ENCODE measurements at places on chromosomes 7 and 10.

- no peak for DNase-seq
Observed at GRCh38 chr7:135678612-135679575, 16.6 kb downstream of the STMP1 start.

DNA sequence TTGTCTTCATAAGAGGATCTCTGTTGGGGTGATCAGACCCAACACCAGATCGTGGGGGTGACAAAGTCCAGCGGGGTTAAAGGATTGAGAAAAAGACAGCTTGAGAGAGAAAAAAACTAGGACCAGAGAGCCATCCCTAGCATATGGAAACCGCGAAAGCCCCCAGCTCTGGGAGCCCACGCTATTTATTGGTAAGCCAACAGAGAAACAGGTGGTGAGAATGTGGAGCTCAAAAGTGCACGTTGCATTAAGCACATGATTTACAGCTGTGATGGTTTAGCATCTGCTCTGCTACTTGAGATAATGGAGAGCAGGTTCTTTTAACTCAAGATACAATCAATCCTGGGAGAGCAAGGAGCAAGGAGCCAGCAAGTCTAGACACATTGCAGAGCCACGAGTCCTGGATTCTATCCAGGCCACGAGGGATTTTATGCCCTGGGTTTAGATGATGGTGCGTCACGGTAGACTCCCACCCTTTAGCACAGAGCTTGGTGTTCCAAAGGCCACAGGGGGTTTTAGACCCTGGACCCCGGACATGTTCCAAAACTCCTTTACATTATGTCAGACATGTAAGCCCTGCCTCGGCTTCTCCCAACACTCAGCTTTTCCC lies 755.2 kb upstream of the SORCS1 start:
- DNase-seq, result no peak

- no peak for DNase-seq
Observed at GRCh38 chr7:102814025-102814471, 65.2 kb downstream of the FAM185A start.

GRCh38 chr10:92967641-92968040 lies 93.0 kb upstream of the CYP26C1 start:
- DNase-seq, result no peak

DNA sequence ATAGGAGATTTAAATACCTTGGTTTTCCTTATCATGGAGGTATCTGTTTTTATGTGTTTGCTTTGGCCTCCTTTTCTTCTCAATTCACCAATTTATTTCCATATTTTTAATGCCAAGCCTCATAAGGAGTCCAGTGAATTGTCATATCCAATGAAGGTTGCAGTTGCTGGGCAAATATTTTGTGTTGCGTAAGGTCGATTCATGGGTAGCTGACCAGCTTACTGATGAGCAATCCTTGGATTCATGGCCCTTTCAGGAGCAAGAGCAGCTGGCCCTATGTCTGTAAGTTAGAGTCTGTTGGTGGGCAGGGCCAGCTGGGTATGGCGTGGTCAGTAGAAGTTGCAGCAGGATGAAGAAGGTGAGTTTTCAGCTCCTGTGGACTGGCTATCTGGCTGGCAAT lies 182.9 kb downstream of the PFKFB3 start:
- no peak for DNase-seq

DNA sequence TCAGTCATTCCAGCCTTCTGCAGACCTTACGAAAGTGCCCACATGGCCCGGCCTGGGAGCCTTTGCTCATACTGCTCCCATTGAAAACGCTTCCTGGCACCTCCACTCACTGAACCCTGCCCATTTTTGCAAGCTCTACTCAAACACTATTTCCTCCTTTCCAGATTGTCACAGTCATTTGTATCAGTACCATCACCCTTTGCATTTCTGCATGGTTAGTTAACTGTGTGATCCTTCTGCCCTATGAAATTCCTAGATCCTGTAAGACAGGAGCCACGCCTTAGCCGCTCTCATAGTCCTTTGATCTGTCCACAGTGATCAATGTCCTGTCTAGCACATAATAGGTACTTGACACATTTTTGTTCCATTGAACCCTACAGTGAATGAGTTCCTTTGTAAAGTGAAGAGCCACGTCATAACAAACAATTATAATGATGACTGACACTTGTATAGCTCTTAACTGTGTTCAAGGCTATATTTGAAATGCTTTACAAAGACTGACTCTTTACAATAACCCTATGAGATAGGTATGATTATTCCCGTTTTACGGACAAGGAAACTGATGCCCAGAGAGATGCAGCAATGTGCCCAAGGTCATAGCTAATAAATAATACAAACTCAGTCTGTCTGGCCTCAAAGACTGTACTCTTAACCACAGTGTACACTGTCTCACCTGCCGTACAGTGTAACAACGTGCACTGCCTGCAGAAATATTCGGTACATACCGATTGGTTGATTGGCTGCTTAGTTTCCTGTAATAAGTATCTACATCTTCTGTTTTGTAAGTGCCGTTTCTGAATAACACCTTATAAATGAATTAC lies 16.6 kb upstream of the ITIH2 start:
- no peak for DNase-seq

- no peak for DNase-seq
Observed at GRCh38 chr10:59854571-59854970, 51.8 kb downstream of the CCDC6 start.

DNA sequence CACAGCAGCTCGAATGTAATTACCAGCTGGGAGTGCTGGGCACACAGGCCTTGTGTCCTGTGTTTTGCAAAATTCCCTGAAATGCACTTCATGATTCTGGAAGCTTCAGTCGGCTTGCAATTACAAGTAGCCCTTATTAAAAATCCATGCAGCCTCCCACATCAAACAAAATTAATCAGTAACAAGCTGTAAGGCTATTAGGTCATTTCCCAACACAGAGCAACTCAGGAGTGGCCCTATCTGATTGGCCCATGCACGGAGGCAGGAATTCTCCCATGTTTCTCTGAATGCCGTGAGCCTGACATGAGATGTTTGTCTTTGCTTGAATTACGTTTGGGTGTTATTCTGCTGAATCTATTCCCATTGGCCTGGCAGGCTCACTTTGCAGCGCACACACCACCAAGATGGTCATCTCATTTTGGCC lies 36.9 kb downstream of the FOXL3 start:
- DNase-seq, result no peak

DNA sequence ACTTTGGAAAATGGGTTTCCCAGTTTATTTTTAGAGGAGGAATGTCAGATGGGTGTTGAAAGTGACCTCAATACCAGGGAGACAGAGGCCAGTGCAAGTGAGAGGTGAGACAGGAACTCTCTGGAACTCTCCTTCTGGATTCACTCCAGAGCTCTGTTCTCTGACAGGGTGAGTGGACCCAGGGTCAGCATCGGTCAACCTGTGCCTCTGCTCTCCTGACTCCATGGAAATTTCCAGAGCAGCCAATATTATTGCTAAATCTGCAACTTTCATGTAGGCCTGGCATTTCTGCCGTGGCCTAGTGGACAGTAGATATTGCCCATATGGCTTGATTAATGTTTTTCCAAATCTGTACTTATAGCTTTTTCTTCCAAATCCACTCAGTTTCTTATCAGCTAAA lies 20.2 kb downstream of the AKR1C4 start:
- DNase-seq, result no peak

- no peak for DNase-seq
Observed at GRCh38 chr10:124611738-124612137, 132.4 kb downstream of the FAM53B start.

DNA sequence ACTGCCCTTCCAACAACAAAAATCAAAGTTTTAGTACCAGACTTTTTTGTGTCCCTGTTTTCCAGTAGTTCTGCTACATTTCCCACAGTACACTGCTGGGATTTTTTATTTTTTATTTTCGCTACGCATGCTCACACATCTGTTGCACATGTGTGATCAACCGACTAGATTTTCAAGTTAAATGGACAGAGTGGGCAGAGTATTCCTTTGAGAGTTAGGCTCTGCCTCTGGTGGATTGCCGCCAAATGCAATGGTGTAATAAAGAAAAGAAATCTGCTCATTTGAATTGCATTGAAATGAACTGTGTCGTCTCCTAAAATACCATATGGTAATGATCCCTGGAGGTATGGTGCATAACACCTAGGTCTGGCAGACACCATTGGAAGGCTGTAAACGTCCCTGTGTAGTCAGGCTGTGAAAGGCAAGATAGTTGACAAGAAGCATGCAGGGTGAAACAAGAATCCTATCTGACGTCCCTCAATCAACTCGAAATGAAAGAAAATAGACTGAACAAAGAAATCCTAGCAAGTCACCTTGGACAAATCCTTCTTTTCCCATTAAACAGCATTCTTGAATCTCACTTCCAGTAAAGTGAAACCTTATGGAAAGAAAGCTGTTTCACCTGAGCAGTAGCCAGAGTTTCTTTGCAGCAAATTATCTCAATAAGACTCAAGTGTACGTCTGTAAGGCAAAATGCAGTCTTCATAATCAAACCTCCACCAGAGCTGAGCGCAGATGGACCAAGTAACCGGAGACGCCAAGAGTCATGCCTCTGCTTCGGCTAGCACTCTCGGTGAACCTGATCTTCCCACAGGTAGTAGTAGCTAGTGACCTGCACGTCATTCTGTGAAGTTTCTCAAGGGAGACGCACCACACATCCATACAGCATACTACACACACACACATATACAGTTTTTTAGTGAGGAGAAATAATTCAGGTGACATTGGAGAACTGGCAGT lies 357.3 kb downstream of the CRPPA start:
- DNase-seq, result no peak

GRCh38 chr7:48643431-48644013 lies 280.8 kb upstream of the CDC14C start:
- DNase-seq, result no peak

DNA sequence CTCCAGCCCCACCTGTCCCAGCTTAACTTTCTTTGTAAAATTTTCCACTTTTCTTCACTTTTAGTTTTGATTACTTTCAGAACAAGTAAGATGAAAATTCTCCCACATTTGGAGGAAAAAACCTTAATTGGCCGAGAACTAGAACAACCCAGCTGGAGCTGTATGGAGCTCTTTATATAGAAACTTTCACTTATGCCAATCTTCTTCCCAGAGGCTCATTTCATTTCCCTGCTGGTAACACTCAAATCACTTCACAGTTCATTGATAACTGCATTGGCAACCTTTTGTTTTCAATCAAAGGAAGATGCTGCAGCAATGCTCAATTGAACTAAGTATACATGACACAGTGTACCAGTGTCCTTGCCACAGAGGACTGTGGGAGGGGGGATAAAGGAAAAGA lies 176.2 kb upstream of the NOBOX start:
- DNase-seq, result no peak

DNA sequence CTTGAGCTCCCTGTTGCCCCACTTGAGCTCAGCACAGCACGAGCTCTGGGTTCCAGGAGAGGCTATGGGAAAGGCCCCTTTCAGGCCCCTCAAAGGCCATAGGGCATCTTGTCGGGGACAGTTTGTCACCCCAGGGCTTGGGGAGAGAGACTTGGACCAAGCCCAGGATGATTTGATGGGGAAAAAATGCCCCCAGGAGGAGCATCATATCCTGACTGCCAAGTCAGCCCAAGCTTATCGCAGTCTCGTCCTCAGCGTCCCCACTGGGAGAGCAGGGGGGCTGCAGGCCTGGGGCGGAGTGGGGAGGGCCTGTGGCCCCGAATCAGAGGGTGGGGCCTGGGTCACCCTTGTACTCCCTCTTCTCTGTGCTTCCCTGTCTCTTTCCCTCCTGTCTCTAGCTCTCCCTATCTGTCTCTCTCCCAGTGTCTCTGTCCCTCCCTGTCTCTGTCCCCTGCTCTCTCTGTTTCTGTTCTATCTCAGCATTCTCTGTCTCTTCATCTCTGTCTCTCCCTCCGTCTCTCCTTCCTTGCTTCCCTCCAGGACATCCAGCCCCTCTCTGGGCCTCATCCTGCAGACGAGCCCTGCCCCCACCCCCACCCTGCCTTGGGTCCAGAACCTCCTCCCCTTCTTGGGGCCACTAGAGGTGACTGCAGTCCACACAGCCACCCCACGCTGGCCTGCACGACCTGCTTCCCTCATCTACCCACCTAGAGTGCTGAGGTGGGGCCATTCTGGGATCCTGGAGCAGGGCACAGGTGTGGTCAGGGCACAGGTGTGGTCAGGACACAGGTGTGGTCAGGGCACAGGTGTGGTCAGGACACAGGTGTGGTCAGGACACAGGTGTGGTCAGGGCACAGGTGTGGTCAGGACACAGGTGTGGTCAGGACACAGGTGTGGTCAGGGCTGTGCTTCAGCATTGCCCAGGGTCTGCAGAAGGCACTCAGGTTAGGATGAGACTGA lies 17.3 kb upstream of the GRIFIN start:
- no peak for DNase-seq

- no peak for DNase-seq
Observed at GRCh38 chr7:21656081-21656480, 113.2 kb downstream of the DNAH11 start.

DNA sequence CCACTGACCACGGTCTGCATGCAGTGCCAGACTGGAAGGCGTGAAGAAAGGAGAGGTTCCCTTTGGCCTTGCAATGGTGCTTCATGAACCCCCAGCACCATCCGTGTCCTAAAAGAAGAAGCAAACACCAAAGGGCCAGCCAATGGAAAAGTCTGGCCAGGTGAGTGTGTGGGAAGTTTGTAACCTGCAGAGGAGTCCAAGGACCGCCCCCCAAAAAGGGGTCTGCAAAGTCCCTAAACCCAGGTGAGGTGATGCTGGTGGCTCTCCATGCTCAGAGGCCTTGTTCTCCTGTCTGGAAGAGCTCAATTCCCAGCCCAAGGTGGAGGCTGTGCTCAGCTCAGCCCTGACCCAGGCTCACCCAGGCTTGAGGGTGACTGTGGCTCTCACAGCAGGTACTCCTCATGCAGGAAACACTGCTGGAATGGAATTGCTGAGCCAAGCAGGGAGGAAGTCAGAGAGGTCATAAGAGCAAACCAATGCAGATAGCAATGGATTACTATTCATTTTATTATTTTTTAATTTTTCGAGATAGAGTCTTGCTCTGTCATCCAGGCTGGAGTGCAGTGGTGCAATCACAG lies 52.4 kb upstream of the NANOS1 start:
- no peak for DNase-seq

GRCh38 chr7:105444342-105444987 lies 55.7 kb upstream of the SRPK2 start:
- no peak for DNase-seq

DNA sequence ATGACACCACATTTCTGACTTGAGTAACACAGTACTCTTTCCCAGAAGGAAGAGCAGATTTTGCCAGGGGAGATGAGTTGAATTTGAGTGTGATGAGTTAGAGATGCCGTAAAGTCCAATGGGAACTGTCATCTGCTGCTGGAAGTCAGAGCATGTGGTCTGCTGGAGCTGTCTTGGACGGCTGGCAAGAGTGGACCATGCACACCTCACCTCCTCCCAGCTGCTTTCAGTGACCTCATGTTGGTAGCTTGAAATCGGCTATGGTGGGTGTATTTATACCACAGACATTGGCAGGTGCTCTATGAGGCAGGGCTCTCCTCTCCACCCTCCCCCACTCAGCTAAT lies 82.3 kb downstream of the COL13A1 start:
- DNase-seq, result no peak
